ENCODE measurements at places on chromosomes 4 and X.

DNA sequence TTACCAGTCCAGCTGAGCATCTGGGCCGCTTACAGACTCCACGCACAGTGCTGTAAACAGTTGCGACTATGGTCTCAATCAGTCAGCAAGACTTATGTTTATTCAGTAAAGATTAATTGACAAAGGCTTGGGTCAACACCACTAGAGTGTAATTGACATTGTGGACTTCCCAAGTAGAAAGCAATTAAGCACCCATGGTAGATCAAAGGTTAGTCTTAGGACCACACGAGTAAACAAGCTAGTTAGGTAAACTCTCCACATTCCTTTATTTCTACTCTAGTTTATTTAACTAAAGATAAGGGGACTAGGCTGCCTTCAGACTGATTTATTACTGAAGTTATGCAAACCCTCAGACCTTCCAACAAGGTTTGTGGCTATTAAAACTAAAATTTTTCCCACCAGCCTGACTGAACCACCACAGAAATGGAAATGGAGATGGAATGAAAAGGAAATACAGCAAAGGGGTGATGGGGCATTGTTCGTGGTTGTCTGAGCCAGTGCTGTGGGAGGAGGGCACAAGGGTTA lies 44.2 kb downstream of the MTHFD2L start:
- no peak for DNase-seq

GRCh38 chr4:98068495-98068894 lies 74.8 kb downstream of the STPG2 start:
- no peak for DNase-seq

- no peak for DNase-seq
These were observed 11.6 kb upstream of the CENPVL2 start for GRCh38 chrX:51694254-51694653.

DNA sequence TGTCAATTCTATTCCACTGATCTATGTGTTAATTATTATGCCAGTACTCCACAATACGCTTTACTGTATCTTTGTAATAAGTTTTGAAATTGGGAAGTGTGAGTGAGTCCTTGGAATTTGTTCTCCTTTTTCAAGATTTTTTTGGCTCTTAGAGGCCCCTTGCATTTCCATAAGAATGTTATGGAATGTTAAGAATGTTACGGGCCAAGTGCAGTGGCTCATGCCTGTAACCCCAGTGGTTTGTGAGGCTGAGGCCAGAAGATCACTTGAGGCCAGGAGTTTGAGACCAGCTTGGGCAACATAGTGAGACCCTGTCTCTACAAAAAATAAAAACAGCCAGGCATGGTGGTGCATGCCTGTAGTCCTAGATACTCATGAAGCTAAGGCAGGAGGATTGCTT lies 167.6 kb upstream of the CXorf66 start:
- DNase-seq = no peak

DNA sequence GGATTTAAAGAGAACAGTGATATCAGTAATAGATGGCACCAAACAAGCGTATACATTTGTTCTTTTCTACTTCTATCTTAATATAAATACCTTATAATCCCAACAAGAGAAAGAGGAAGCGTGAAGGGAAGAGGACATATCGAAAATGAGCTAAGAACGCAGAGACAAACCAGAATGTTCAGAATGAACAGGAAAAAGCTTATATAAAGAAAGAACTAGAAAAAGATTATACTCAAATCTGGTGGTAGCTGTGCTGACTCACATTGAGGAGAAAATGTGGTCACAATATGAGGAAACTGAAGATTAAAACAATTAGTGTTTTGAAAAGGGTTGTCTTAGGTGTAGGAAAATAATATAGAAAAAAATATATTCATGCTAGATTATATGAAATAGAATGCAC lies 2.0 kb upstream of the GPR34 start:
- no peak for DNase-seq

DNA sequence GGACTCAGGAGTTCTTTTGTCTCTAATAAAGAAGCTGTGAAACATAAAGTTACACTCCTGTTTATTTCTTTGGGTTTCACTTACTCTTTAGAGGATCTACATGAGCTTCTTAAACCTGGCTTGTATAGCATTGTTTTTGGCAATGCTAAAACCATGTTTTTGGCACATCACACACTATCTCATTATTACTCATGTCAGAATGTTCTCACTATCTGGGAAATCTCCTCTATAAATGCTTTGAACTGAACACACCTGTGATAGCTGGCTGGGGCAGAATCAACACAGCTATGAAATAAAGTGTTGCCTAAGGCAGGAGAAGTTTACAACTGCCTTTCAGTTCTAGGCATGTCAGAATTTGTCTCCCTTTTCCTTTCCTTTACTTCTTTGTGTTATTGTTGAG lies 52.6 kb downstream of the SULT1B1 start:
- no peak for DNase-seq
